H9 (cell line): ENCODE measurements at places on chromosomes 5 and 9. TPM values are rescaled to one million over a fixed set of nuclear protein-coding genes. Genes with fewer than 3 reads are reported as not detected.

DNA sequence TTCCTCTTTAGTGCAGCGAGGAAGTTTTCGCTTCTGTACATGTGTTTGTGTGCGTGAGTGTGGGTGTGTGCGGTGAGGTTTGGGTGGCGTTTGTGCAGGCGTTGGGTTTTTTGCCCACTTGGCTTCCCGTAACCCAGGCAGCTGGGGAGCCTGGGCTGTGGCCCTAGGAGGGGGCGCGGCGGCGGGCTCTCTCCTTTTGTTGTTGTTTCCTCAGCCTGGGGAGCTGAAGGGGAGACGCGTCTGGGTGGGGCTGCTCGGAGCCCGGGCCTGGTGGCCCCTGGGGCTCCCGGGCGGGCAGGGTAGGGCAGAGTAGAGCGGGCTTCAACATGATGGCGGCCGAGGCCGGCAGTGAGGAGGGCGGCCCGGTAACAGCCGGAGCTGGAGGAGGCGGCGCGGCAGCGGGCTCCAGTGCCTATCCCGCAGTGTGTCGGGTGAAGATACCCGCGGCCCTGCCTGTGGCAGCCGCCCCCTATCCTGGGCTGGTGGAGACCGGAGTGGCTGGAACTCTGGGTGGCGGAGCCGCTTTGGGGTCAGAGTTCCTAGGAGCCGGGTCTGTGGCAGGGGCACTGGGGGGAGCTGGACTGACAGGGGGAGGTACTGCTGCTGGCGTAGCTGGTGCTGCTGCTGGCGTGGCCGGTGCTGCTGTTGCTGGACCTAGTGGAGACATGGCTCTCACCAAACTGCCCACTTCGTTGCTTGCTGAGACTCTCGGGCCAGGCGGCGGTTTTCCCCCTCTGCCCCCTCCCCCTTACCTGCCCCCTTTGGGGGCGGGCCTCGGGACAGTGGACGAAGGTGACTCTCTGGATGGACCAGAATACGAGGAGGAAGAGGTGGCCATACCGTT lies 665 bp downstream of the RASA1 start:
- H3K4me1 ChIP-seq = no peaks in the 10 kb centered on the region; the same call in 1 of the 2 replicates
- H3K27me3 ChIP-seq = no peaks in the 10 kb centered on the region
- peaks cover 5% of the 10 kb centered on the region for H3K36me3 ChIP-seq
- H3K4me3 ChIP-seq = peak overlapping the region; percentile 97
- peak; percentile 70 for DNase-seq

DNA sequence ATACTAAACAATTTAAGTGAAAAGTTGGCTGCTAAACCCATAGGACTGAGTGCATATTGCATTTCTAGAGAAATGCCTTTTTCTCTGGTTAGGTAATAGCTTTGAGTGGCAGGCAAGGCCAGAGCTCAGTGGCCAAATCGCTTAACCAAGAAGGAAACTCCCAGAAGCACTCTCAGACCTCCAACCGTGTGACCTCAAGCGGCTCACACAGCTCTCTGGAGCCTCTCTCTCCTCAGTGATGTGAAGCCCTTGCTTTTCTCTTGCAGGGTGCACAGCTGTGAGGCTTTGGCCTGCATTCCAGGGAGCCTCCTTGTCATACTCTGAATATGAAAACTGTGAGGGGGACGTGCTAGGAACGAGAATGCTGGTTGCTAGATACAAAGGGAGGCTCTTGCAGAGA lies 106.7 kb downstream of the INSYN2B start:
- DNase-seq = no peak
- H3K27ac ChIP-seq = no peak overlapping the region
- H3K4me1 ChIP-seq = no peaks in the 10 kb centered on the region
- H3K4me3 ChIP-seq = no peak overlapping the region

GRCh38 chr9:97853844-97854695 lies 1.0 kb downstream of the FOXE1 start:
- peaks cover 93% of the 10 kb centered on the region for H3K27me3 ChIP-seq
- peak; percentile 78 for DNase-seq
- peaks cover 1% of the 10 kb centered on the region; the same call in 2 of the 3 replicates for H3K36me3 ChIP-seq
- no peaks in the 10 kb centered on the region; the same call in 1 of the 2 replicates for H3K4me1 ChIP-seq
- H3K27ac ChIP-seq = no peak overlapping the region
- peak overlapping the region; percentile 66 for H3K4me3 ChIP-seq

- DNase-seq = no peak
- H3K36me3 ChIP-seq = peaks cover 7% of the 10 kb centered on the region
- H3K4me3 ChIP-seq = no peak overlapping the region
- no peaks in the 10 kb centered on the region for H3K27me3 ChIP-seq
- H3K4me1 ChIP-seq = no peaks in the 10 kb centered on the region
- H3K27ac ChIP-seq = no peak overlapping the region
Measured at GRCh38 chr5:139726248-139726647, 69.4 kb upstream of the PSD2 start.

The DMRT3 gene
- total RNA-seq = not detected in 2 replicates

DNA sequence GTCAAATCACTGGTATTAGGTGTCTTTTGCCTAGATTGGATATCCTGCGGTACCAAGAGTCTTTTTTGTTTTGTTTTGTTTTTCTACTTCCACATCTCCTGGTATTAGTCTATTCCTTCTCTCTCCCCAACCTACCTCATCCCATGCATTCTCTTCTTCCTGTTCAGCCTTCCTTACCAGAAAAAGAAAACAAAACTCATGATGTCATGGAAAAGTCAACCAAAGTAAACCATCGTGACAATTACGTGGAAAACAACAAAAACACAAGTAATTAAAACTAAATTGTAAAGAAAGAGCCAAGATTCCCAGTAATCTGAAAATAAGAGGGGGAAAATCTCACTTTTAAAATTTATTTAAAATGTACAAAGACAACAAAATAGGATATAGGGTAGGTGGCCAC lies 38.3 kb downstream of the TMEM167A start:
- no peaks in the 10 kb centered on the region for H3K27me3 ChIP-seq
- no peak overlapping the region for H3K4me3 ChIP-seq
- H3K4me1 ChIP-seq = peaks cover 4% of the 10 kb centered on the region; the same call in 1 of the 2 replicates
- H3K36me3 ChIP-seq = no peaks in the 10 kb centered on the region
- no peak for DNase-seq
- no peak overlapping the region for H3K27ac ChIP-seq

The RELL2 gene
- total RNA-seq = 9.8 and 11.1 TPM in 2 replicates

The FAM78A gene
- 1.9 and 2.1 TPM in 2 replicates for total RNA-seq

DNA sequence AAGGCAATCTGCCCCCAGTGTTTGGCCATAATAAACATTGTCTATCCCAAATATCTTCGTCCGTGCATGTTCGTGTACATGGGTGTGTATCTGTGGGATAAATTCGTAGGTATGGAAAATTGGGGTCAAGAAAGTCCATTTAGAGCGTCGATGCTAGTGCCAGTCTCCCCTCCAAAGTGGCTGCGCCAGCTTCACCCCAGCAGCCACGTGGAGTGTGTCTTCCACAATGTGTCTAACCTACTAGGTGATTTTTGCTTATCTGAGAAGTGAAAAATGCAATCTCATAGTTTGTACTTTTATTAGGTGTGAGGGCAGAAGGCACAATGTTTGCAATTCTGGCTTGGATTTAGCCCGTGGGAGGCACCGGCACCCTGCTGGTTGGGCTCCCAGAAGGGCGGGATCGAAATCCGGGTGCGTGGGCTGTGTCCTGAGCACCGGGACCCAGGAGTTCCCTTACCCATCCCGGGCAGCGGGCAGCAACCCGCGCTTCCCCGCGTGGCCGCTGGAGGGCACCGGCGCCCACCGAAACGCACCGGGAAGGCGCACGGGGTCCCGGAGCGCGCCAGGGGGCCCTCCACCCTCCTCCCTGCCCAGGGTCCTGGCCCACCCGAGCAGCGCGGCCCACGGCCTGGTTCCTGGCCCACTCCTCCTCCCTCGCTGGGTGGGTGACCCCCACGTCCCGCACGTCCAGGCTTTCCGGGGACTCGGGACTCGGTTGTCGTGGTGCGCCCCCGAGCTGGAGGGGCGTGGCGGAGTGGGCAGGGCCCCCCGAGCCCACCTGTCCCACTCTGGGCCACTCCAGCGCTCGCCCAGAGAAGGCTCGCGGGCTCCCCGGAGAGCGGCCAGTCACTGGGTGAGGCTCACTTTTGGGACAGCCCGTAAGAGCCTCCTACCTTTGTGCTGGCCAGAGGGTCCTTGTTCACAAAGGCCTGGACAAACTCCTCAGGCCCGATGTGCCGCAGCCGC lies 55.4 kb upstream of the RNF130 start:
- DNase-seq = peak; percentile 61
- no peak overlapping the region for H3K27ac ChIP-seq
- H3K4me1 ChIP-seq = no peaks in the 10 kb centered on the region

GRCh38 chr9:89489548-89490530 lies 8.1 kb downstream of the SEMA4D start:
- no peak overlapping the region for H3K4me3 ChIP-seq
- H3K27ac ChIP-seq = no peak overlapping the region
- H3K27me3 ChIP-seq = no peaks in the 10 kb centered on the region
- H3K36me3 ChIP-seq = peaks cover 2% of the 10 kb centered on the region; the same call in 1 of the 2 replicates
